ENCODE measurements at places on chromosomes 6 and 20.
A peak's percentile ranks its signal among the peaks of the same experiment; 100 is the strongest.

- no peak for DNase-seq
Measured at GRCh38 chr6:27777614-27778355, 134.4 kb downstream of the OR2B2 start.

DNA sequence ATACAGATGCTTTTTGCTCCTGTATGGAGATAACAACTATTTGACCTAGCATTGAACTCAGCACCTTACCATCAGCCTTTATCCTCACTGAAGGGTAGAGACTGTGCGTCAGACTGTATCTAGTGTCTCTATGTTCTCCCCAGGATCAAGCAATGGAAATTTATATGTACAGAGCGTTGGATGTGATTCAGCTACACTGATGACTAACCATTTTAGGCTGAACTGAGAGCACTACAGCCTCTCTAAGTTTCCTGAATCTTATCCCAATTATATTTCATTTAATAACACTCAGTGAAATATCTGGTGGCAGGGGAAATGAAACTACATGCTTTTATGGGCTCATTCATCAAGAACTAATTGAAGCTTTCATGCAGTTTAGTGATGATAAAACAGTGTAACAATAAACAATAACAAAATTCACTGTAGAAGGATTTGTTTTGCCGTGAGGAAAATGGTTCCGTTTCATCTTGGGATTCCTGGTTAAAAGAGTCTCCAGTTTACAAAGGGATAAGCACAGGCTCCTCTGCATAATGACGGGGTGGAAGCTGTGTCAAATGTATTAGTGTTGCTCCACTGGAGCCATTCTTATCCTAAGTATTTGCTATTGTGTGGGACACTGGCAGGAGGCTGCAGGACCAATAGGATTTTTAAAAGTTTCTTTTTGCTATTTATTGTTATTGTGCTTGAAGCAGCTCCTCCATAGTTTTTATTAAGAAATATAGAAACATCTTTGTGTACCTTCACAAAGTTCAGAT is 567.6 kb upstream of the MMS22L start:
- no peak for DNase-seq

DNA sequence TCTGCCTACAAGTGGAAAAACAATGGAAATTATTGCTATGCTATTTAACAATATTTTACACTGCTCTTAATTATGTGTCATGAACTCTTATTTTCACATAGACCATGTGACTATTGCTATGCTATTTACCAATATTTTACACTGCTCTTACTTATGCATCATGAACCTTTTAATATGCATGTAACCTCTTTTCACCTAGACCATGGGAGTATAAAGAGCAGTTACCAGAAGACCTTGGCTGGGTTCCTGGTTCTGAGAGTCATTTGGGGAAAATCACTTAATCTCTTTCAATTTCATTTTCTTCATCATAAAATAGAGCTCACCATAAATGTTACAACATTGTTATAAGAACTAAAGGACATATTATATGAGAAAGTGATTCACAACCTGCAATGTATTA is 223.8 kb upstream of the RNF217 start:
- DNase-seq: no peak

GRCh38 chr6:1865585-1865984 is 255.9 kb downstream of the FOXC1 start:
- no peak for DNase-seq

- DNase-seq: peak; percentile 93
Measured at GRCh38 chr6:1604158-1605003, 5.3 kb upstream of the FOXC1 start.

DNA sequence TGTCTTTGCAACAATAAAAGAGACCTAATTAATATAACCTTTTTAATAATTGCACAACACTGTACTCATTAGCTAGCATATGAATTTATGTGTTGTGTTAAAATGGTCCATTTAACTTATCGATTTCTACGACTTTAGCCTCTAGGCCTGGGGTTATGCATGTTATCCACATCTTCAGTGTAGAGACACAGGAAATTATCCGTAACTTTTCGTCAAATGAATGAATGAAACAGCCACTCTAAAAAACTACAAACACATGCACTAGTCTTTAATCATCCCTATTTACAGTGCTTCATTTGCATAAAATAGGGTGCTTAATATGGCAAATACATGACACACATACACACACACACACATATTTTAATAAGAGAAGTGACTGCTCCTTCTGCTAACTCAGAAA is 22.3 kb upstream of the LMBRD1 start:
- DNase-seq: no peak

GRCh38 chr6:50952092-50952907 is 133.6 kb downstream of the TFAP2B start:
- DNase-seq: no peak

DNA sequence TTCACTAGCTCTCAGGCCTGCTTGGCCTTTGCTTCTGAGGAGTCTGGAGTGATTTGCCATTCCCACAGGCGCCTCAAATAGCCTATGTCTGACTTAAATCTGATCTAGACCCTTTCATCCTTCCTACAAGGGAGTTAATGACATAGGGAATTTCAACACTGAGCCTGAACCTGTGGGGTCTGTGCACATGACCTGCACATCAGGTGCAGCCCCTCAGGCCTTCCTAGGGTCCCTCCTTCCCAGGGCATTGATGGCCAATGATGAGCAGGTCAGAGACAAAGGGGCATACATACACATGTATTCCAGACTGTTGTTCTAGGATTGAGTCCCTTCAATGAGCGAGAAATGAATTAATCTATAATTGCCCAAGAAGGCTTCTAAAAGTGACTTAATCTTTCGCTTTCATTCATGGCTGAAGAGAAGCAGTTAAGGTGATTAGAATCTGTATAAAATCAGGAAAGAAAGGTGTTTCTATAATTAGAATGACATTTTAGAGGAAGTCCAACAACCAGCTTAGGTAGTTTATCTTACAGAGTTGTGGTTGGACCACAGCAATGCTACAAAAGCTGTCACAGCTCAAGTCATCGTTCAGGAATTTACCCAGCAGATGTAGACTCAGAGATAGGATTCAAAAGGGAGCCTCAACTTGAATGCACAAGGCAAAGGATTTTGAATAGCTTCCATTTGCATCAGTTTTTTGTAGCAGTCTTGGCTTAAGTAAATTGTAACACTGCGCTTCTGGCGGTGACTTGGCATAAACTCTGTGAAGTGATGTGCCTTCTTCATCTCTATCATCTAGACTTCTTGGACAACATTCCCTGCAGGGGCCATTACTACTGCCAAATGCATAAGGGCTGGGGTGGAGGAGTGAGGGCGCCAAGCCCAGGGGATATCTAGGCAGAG is 27.0 kb upstream of the TBC1D7 start:
- DNase-seq: no peak

DNA sequence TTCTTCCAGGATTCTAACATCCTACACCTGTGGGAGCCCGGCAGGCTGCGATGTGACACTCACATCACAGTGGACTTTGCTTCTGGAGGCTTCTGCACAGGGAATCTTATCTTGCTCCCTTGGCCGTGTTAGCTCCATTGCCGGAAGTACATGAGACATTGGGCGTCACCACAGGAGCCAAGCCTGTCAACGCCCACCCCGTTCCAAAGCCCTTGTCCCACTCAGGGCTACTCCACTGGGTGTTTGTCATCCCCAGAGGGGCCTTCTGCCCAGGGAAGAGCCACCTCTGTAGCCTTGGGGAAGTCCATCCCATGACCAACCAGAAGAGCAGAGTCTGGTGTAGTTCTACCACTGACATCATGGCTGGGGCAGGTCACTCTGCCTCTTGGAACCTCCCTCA is 1.7 kb downstream of the RAB44 start:
- DNase-seq: no peak

DNA sequence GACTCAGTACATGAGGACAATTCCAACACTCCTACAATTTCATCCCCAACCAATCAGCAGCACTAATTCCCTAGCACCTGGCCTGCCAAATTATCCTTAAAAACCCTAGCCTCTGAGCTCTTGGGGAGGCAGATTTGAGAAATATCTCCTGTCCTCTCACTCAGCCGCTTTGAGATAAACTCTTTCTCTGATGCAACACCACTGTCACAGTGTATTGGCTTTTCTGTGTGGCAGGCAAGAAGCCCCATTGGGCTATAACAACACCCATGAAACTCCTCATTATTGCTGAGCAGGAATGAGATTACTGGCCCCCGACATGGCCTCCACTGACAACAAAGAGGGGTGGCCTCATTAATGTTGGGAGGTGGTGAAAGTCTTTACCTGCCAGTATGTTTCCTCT is 515.5 kb downstream of the HACE1 start:
- DNase-seq: no peak

DNA sequence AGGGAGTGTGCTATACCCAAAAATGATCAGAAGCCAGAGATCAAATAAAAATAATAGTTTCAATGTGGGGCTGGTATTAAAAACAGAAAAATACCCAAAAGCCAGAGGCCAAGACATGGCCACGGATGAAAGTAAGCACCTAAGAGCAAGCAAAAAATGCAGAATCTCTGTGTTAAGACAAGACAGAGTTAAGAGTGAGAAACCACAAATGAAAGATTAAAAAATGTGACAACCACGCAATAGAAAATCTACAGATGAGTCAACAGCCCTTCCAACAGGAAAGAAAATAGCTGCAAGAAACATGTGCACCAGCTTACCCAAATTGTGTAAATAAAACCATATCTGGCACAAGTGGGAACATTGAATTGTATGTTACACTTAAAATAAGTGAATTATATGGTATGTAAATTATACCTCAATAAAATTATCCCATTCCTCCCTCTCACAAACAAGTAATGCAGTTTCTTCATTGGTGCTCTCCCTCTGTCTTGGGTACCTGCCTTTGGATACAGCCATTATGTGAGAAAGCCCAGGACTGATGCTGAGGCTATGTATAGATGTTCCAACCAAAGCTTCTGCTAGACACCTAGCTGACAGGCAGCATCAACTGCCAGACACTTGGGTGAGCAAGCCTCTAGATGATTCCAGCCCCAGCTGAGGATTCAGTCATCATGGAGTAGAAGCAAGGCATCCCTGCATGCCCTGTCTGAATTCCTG is 55.3 kb upstream of the UFL1 start:
- no peak for DNase-seq

DNA sequence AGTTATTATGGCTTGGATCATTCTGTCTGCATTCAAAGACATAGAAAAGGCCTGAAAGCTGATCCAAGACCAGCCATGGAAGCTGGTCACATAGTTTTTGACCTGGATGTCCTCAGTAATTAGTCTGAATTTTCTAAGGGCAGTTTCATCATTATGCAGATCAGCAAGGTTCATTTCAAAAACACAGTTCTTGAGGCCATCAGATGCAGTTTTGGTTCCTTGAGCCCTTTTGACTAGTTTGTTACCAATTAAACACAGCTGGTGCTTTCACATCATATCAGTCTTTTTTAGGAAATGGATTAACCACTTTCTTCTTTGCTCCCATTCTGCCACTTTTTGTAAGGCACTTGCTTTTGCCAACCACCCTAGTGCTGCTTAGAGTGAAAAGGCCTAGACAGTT is 129.4 kb downstream of the NCOA3 start:
- no peak for DNase-seq

GRCh38 chr6:56347526-56347925 is 100.1 kb upstream of the COL21A1 start:
- no peak for DNase-seq

GRCh38 chr6:165873976-165874375 is 210.9 kb upstream of the PDE10A start:
- no peak for DNase-seq

GRCh38 chr6:44650495-44650894 is 263.0 kb downstream of the CDC5L start:
- peak; percentile 43 for DNase-seq

DNA sequence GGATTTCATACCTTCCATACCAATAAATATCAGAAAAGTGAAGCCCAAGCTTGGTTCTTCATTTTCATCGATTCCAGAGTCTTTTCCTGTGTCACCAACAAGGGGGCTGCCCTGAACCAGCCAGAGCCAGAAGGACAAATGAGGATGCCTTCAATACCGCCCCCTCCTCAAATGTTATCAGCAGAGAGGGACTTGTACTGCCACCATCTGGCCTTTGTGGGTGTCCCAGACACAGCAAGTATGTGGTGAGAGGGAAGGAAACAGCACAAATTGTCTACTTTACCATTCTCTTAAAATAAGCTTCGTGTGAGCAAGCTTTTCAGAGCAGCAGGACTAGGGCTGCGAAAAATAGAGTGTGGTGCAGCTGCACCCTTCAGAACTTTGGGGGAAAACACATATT is 165.3 kb downstream of the SOBP start:
- peak; percentile 45 for DNase-seq

GRCh38 chr20:57031867-57032355 is 234.5 kb downstream of the BMP7 start:
- no peak for DNase-seq

GRCh38 chr6:158439255-158439654 is 120.6 kb upstream of the TMEM181 start:
- peak; percentile 76 for DNase-seq

DNA sequence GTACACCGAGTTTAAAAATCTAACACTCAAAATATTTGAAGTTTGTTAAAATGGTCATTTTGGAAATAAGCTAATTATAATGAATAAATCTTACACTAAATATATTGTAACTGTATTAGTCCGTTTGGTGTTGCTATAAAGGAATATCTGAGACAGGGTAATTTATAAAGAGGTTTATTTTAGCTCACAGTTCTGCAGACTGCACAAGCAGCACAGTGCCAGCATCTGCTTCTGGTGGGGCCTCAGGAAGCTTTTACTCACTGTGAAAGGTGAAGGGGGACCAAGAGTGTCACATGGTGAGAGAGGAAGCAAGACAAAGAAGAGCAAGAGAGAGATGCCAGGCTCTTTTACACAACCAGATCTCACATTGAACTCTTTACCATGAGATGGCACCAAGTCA is 17.1 kb downstream of the ELOVL5 start:
- DNase-seq: no peak

- no peak for DNase-seq
Measured at GRCh38 chr20:11867291-11867919, 50.3 kb upstream of the BTBD3 start.

DNA sequence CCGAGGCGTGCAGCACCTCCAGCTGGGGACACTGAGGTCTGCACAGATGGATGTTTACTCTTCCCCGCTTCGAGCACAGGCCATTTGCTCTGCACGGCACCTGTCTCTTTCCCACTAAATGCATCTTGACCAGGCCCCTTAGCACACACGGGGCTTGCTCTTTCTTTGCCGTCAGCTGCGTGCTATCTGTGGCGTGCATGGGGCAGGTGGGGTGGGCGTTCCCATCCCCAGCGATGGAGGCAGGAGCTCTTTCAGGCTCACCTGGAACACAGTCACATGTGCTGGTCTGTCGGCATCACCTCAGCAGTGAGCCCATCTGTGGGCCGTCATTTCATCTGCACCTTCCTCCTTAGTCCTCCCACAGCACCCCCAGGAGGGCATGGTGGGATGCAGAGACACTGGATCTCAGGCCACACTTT is 35.1 kb downstream of the RBM38 start:
- DNase-seq: no peak

DNA sequence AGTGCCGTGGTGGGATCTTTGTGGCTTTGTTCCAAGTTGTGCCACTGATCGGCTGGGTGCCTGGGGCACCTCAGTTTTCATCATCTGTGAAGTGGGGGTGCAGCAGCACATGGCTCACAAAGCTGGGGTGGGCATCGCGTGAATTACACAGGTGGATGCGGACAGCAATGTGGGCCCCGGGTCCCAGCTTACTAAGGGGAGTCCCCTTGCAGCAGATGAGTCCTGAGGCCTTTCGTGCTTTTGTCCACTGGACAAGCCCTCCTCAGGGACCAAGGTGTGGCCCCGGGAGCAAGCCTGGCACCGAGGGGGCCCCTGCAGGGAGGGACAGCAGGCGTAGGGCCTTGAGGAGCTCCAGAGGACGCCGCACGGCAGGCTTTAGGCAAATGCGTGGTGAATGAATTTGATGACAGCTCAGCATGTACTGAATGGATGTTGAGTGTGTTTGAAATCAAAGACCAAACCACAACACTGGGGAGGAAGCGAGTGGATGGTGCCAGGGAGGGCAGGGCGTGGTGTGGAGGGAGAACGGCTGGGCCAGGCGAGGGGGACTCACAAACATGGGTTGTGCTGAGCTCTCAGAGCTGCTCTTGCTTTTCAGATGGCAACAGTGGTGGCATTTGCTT is 53.2 kb downstream of the IRF4 start:
- no peak for DNase-seq
